ENCODE measurements at places on chromosomes 11 and 22. TPM values are rescaled to one million over a fixed set of nuclear protein-coding genes. Genes with fewer than 3 reads are reported as not detected.

DNA sequence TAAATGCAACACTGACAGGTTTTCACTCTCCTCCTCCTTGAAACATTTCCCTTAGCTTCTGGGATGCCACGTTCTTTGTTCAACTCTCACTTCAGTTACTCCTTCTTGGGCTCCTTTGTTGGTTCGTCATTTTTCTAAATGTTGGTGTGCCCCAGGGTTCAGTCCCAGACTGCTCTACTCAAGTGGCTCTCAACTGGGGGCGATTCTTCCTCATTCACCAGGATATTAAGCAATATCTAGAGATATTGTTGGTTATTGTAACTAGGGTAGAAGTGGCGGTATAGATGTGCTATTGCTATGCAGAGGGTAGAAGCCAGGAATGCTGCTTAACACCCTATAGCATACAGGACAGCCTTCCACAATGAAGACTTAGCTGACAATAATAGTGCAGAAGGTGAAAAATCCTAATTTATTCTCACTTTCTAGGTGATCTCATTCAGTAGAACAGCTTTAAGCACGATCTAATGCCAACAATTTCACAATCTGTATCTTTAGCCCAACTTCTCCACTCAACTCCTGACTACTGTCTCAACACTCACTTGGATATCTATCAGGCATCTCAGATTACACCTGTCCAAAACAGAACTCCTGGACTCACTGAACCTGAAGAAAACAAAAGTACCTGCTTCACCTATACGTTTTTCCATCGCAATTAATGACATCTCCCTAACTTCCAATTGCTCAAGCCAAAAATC, 4.6 kb downstream of the NUP160 start:
- H3K27ac ChIP-seq, result no peak overlapping the region
- no peak for DNase-seq
- H3K4me1 ChIP-seq, result peaks cover 3% of the 10 kb centered on the region
- H3K4me3 ChIP-seq, result no peak overlapping the region
- H3K36me3 ChIP-seq, result peaks cover 29% of the 10 kb centered on the region

GRCh38 chr11:134151083-134151747, 72.6 kb downstream of the NCAPD3 start:
- peaks cover 32% of the 10 kb centered on the region for H3K36me3 ChIP-seq
- no peak overlapping the region for H3K4me3 ChIP-seq
- no peaks in the 10 kb centered on the region for H3K27me3 ChIP-seq
- H3K4me1 ChIP-seq, result peaks cover 7% of the 10 kb centered on the region
- peak overlapping the region; percentile 42 for H3K27ac ChIP-seq

GRCh38 chr11:125692887-125693286, 12.2 kb upstream of the ACRV1 start:
- H3K4me3 ChIP-seq, result no peak overlapping the region
- no peaks in the 10 kb centered on the region for H3K4me1 ChIP-seq
- H3K27me3 ChIP-seq, result no peaks in the 10 kb centered on the region
- no peak for DNase-seq

DNA sequence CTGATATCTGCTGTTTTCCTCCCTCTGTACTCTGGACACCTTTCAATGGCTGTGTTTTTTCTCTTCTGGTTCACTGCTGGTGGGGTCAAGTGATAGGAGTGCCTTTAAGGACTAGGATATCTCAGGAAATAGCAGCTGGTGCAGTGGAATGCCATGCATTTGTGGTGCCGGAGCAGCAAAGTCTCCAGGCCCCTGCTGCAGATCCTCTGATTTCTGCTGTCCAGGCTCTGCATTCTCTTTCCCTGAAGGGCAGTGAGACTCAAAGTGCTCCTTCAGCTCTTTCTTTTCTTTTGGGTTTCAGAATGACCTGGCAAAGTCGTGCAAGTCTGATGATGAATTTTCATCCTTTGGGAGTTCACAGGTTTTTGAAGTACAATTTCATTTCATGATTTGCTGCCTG, 774.3 kb downstream of the FAM181B start:
- peak overlapping the region; percentile 30 for H3K27ac ChIP-seq
- H3K36me3 ChIP-seq, result no peaks in the 10 kb centered on the region
- H3K27me3 ChIP-seq, result no peaks in the 10 kb centered on the region
- DNase-seq, result no peak
- no peak overlapping the region for H3K4me3 ChIP-seq
- H3K4me1 ChIP-seq, result peaks cover 12% of the 10 kb centered on the region

GRCh38 chr11:118045191-118045590, 31.7 kb upstream of the TMPRSS4 start:
- no peak overlapping the region for H3K4me3 ChIP-seq
- no peaks in the 10 kb centered on the region for H3K4me1 ChIP-seq
- DNase-seq, result no peak
- no peaks in the 10 kb centered on the region for H3K36me3 ChIP-seq

DNA sequence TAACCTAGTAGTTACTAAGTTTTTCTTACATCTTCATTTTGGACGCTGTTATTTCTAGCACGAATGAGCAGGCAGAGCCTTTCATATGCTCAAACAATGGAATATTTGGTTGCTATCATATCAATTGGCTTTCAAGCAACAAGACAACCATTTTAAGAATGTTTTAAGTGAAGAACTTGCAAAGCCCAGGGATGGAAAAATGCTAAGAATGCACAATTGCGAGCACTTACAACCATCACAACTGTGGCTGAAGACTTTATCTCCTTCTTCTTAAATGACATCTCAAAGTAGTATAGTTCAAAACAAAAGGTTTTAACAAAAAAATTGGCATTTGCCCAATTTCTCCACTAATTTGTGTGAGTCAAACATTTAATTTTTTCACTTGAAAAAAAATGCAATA, 8.3 kb upstream of the MMP1 start:
- no peak for DNase-seq
- H3K27ac ChIP-seq, result no peak overlapping the region
- no peaks in the 10 kb centered on the region for H3K27me3 ChIP-seq
- no peaks in the 10 kb centered on the region for H3K36me3 ChIP-seq
- H3K4me1 ChIP-seq, result no peaks in the 10 kb centered on the region
- no peak overlapping the region for H3K4me3 ChIP-seq

DNA sequence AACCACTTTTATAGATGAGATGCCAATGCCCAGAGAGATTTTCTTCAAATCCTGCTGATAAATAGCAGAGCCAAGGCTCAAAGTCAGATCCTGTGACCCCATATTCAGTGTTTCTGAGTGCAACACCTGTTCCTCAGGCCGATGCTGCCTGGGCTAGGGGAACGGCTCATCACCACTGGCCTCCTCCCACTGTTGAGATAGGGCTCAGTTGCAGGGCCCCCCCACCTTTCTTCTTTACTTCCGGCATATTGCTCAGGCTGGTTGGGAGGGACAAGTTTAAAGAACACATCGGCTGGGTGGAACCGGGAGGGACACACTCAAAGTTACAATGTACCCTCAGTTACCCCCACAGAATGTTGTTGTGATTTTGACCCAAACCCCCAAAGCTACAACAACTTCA, 88.3 kb upstream of the CRTAM start:
- H3K4me1 ChIP-seq, result no peaks in the 10 kb centered on the region
- H3K27me3 ChIP-seq, result no peaks in the 10 kb centered on the region
- no peak overlapping the region for H3K4me3 ChIP-seq
- no peaks in the 10 kb centered on the region for H3K36me3 ChIP-seq
- H3K27ac ChIP-seq, result no peak overlapping the region

- no peak for DNase-seq
- H3K27me3 ChIP-seq, result no peaks in the 10 kb centered on the region
- H3K36me3 ChIP-seq, result peaks cover 4% of the 10 kb centered on the region
- no peak overlapping the region for H3K27ac ChIP-seq
- no peak overlapping the region for H3K4me3 ChIP-seq
These were observed 3.1 kb downstream of the CERK start for GRCh38 chr22:46734830-46735453.

DNA sequence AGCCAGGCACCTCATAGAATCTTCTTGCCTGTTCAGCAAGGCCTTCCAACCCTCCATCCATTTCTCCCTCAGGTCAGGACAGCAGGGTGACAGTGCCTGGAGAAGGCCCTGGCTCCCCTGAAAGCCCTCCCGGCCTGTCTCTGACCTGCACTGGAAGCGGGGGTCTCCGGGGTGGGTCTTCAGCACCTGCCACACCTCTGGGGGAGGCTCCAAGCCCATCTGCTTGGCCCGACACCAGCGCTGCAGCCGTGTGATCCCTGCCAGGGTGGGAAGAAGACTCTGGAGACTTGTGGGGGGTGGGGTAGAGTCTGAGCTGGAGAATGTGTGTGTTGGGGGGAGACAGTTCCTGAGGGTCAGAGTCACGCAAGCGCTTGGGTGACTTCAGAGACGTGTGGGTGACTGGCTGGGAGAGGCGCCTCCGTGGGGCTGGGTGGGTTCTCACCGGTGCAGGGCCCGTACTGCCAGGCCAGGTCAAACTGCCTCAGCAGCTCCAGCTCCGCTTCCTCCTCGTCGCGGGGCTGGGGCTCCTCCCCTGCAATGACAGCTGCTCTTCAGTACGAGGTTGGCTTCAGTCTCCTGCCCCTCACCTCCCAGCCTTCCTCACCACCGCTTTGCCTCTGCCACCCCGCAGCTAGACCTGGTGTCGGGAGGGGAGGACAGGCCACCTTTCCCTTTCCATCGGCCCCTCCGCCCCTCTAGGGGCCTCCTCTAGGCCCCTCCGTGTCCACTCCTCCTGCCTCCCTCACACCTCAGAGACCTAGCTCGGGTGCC, 615 bp downstream of the POLD4 start:
- H3K27me3 ChIP-seq, result no peaks in the 10 kb centered on the region
- H3K36me3 ChIP-seq, result no peaks in the 10 kb centered on the region

GRCh38 chr11:26665036-26665435, 56.8 kb downstream of the SLC5A12 start:
- no peak overlapping the region for H3K4me3 ChIP-seq
- no peaks in the 10 kb centered on the region for H3K36me3 ChIP-seq
- no peaks in the 10 kb centered on the region for H3K27me3 ChIP-seq
- no peak for DNase-seq
- no peaks in the 10 kb centered on the region for H3K4me1 ChIP-seq

- H3K27me3 ChIP-seq, result no peaks in the 10 kb centered on the region
- no peak for DNase-seq
- H3K4me1 ChIP-seq, result no peaks in the 10 kb centered on the region
- H3K27ac ChIP-seq, result no peak overlapping the region
- H3K36me3 ChIP-seq, result no peaks in the 10 kb centered on the region
These were observed 538.3 kb downstream of the OPCML start for GRCh38 chr11:132993991-132994502.

- H3K4me3 ChIP-seq, result no peak overlapping the region
- H3K4me1 ChIP-seq, result no peaks in the 10 kb centered on the region
- no peak for DNase-seq
- H3K27me3 ChIP-seq, result no peaks in the 10 kb centered on the region
- no peaks in the 10 kb centered on the region for H3K36me3 ChIP-seq
These were observed 183.6 kb downstream of the IGLL1 start for GRCh38 chr22:23396362-23397007.

TMEM191C gene
- total RNA-seq, result 0.63 TPM

GLYAT gene
- total RNA-seq, result not detected

ALX4 gene
- not detected for total RNA-seq

APLNR gene
- 1.8 TPM for total RNA-seq

DDX25 gene
- not detected for total RNA-seq

NLRP6 gene
- total RNA-seq, result 5.6 TPM

HMOX1 gene
- total RNA-seq, result 28.3 TPM

All from thoracic aorta (tissue), 2 donors.